Activated T-helper 17 cell treated with anti-CD3 and anti-CD28 coated beads, Interleukin-2, amount 50 U/mL, for 72 hours (primary cell): ENCODE measurements at places on chromosomes 16 and 17.

DNA sequence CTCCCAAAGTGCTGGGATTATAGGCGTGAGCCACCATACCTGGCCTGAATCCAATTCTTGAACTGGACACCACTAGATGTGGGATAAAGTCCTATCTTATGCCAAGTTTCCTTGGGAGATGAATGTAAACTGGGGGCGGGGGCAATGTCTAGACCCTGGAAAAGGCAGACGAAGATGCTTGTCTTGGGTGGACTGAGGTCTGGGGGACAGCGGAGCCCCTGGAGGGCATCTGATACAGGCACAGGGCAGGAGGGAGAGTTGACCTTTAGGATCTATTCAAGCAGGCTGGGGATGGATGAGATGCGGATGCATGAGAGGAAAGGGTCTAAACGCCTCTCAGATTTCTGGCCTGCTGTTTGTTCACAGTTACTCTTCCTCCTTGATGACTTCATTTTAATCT is 11.7 kb downstream of the C1QTNF1 start:
- no peak for ATAC-seq

DNA sequence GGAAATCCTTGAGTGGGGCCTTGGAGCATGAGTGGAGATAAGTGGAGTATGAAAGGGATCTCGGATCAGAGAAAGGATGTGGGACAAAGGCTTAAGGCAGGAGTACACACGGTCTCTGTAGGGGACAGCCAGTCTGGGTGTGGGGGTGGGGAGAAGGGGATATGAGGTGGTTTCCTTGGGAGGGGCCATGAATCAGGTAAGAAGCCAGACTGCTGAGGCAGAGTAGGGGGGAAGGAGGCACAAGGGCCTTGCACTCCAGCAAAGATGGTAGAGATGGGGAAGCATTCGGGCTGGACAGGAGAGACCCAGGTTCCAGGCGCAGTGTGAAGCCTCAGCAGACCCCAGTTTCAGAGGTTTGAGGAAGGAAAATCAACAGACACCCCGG is 1.6 kb downstream of the HSD11B2 start:
- no peak for ATAC-seq

- peak; percentile 22 for ATAC-seq
Measured at GRCh38 chr16:4847774-4848587, 700 bp downstream of the UBN1 start.

DNA sequence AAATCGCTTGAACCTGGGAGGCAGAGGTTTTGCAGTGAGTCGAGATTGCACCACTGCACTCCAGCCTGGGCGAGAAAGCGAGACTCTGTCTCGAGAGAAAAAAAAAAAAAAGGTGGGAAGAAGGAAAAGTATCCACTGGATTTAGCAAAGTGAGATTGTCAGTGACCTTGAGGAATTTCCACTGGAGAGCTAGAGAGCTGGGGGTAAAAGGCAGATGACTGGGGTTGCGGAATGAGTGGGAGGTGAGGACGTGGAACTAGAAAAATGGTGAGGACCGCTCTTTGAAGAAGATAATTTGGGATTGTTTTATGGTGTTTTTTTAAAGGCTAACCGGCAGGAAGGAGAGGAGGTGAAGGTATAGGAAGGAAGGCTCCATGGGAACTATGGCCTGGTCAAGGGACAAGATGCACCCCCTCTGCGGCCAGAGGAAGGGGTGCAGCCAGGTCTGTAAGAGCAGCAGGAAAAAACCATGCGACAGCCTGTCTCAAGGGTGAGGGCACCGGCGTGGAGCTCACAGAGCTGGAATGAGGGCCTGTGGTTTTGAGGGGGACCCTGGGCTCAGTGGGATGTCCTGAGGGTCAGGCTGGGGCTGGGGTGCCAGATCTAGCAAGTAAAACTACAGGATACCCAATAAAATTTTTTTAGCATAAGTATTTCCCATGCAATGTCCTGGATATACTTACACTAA is 694 bp upstream of the MLST8 start:
- ATAC-seq, result peak; percentile 0

GRCh38 chr16:85174871-85175723 is 62.8 kb upstream of the CIBAR2 start:
- no peak for ATAC-seq

GRCh38 chr17:78058001-78058400 is 70.6 kb downstream of the TMC6 start:
- no peak for ATAC-seq

DNA sequence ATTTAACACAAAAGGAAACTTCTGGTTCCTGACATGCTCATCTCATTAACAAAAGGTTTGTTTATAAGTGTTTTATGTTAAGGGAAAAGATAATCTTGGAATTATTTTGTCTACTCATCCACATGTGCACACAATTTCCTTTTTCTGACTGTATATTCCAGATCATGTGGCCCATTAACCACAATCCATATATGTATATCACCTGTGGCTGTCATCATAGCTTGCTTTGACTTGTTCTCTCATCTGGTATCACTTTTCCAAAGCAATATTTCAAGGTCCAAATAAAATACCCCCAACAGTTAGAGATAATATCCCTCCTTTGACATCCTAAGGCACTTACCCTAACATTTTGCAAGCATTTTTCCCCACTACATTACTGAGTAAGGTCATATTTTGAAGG is 856.1 kb downstream of the CDH11 start:
- ATAC-seq, result no peak

- ATAC-seq, result peak; percentile 56
Measured at GRCh38 chr16:81366316-81366932, 51.7 kb downstream of the GAN start.

DNA sequence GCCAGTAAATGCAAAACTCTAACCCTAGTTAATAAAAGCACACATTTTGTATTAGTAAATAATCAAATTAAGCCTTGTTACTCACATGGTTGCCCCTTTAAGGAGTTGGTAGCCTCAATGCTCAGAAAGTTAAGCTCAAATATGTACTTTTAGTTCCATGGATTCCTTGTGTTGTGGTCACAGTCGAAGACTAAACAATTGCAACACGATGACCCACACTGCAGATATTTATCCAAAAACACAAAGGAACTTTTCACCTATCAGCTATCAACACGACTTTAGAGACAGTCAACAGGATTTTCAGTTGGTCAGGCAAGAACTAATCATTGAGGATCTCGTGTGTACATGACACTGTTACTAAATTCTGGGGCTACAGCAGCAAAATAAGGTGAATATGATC is 47.4 kb upstream of the NUDT7 start:
- no peak for ATAC-seq

DNA sequence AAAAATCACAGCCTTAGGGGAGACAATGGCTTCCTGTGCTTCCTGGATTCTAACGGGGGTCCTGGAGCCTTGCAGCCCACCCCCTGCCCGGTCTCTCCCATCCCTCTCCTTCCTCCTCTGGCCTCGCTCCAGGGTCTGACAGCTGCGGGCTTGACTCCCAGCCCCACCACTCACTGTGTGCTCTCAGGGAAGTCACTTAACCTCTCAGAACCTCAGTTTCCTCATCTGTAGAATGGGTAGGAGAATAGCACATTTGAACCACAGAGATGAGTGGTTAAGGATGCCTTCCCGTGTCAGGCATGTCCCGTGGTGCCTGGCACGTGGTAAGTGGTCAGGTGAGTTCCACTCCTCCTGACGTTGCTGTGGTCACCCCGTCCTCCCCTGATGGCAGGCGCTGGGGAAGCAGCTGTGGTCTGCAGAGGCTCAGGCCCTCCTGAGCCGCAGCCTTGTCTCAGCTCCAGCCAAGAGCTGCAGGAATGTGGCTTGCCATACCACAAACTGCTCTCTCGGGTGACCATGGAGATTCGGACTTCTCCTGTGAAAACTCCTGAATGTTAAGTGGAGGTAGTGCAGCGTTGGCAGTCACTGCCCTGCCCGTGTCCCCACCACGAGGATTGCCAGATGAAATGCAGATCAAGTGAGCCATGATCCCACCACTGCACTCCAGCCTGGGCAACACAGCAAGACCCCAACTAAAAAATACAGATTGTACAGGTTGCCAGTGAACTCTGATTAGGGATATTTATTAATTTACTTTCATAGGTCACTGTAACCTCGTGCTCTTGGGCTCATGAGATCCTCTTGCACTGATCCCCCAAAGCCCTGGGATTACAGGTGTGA is 85.7 kb downstream of the NT5M start:
- ATAC-seq, result no peak

- peak; percentile 57 for ATAC-seq
Measured at GRCh38 chr16:57539072-57539796, 2.9 kb upstream of the CCDC102A start.

DNA sequence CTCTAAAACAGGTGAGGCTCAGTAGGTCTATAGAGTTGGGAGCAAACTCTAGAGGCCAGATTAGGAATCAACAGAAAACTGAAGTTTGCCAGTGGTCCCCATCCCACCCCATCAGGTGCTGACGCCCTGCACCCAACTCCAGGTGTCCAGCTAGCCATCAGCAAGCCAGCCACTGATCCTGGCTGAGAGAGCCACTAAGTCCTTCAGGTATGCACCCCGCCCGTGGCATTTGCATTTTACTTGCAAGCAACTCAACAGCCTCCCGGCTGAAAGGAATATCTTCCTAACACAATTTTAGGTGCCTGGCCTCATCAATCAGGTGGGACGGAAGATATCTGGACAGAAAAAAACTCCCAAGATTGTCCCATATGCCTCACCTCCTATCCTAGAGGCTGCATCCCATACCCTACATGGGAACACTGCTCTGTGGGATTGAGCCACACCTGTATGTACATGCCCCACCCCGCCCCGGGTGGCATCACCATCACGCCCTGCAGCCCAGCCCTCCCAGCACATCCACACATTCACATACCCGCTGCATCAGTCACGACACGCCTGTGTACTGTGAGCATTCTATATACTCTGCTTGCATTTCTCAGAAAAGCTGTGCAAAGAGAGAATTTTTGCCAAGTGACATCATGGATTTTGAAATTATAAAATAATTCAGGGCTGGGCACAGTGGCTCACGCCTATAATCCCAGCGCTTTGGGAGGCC is 8.3 kb downstream of the OTOP3 start:
- no peak for ATAC-seq

DNA sequence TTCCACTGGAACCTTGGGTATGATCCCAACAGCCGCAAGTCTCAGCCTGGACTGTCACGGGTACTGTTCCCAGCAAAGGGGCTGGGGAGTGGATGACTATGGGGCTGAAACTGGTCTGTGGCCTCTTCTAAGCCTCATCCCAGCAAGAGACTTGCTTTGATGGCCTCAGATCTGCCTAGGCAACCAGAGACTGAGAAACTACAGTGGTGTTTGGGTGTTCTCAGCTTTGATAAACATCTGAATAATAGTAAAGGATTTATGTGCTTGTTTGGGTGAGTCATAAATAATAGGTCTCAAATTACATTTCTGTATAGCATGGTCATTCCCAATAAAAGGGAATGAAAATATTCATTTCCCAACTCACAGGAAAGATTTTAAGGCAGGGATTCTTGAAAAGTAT is 30.2 kb upstream of the ULK2 start:
- ATAC-seq, result peak; percentile 28

GRCh38 chr17:35766903-35767510 is 6.3 kb downstream of the C17orf50 start:
- ATAC-seq, result no peak
